Stimulated activated CD8-positive, alpha-beta memory T cell treated with anti-CD3 and anti-CD28 coated beads, Interleukin-4, amount 100 ng/mL, for 4 hours (primary cell): ENCODE measurements at places on chromosomes 6 and 20.

GRCh38 chr6:168793649-168794048 lies 352.7 kb downstream of the SMOC2 start:
- no peak for DNase-seq

DNA sequence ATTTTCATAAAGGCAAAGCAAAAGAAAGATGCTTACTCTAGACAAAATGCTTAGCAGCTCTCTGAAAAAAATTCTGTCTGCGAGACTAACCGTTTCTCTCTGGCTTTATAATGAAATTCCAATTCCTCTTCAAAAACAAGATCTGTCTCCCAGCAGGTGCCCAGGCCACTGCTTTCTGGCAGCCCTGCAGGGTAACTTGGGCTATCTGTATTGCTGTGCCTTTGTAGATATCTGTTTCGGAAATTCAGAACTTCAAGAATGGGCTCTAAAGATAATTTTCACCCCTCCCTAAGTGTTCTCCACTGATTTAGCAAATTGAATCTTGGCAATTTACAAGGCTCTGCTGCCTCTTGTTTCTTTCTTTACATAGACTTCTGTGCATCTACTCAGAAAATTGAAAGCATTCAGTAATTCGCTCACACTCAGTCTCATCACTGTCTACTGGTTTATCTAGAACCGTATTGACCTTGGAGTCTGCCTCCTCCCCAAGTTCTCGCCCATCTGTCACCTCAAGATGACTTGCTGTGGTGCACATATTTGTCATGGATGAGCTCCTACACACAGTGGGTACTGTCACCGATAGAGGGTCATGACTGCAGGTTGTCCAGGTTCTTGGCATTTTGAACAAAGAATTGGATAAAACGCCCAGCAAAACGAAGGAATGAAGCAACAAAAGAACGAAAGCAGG lies 26.4 kb upstream of the FABP7 start:
- DNase-seq = no peak

GRCh38 chr6:113050010-113050858 lies 703.1 kb downstream of the RFPL4B start:
- no peak for DNase-seq

GRCh38 chr6:53513519-53513966 lies 31.4 kb downstream of the GCLC start:
- DNase-seq = no peak

DNA sequence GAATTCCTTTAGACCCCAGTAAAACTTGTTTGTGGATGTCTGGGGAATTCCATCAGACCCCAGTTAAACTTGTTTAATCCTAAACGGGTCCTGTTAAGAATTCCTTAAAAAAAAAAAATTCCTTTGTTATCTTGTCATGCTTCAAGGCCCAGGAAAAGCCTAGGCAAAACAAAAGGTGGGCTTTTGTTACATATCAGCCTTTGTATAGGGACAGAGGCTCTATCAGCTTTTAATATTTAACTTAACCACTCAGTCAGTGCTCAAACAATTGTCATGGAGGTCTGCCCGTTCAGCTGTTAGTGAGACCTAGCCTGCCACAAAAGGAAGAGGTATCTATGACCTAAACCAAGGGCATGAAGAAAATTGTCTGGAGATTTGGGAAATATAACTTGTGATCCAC lies 53.1 kb downstream of the SLC22A1 start:
- no peak for DNase-seq

GRCh38 chr6:33451606-33452005 lies 2.8 kb upstream of the ZBTB9 start:
- DNase-seq = no peak

GRCh38 chr20:20897922-20898321 lies 185.5 kb upstream of the RALGAPA2 start:
- DNase-seq = no peak

GRCh38 chr6:169950558-169950957 lies 199.1 kb downstream of the ERMARD start:
- no peak for DNase-seq

DNA sequence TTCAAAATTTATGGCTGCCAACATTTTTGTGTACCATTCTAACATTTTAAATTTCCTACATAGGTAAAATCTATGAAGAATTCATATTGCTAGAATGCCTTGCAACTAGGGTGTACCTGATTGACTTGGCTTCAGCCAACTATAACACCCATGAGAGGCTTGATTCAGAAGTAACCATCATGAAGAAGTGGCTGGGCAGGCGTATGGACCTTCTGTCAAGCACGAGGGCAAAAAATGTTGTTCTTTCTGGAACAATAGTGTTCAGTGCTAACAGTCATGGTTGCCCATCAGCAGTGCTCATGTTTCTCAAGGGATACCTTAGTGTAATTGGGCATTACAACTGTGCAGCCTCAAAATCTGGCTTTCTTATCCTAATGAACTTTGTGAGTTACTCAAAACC lies 42.9 kb downstream of the ID4 start:
- DNase-seq = no peak

DNA sequence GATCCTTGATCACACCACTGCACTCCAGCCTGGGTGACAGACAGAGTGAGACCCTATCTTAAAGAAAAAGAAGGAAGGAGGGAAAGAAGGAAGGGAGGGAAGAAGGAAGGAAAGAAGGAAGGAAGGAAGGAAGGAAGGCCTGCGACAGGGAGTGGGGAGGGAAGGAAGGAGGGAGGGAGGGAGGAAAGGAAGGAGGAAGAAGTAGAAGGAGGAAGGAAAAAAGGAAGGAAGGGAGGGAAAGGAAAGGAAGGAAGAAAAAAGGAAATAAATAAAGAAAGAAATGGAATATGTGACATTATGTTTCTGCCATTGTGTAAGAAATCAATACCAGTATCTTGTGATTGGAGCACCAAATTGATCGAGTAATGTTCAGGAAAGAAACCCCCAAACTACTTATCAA lies 16.2 kb downstream of the PHACTR2 start:
- no peak for DNase-seq

DNA sequence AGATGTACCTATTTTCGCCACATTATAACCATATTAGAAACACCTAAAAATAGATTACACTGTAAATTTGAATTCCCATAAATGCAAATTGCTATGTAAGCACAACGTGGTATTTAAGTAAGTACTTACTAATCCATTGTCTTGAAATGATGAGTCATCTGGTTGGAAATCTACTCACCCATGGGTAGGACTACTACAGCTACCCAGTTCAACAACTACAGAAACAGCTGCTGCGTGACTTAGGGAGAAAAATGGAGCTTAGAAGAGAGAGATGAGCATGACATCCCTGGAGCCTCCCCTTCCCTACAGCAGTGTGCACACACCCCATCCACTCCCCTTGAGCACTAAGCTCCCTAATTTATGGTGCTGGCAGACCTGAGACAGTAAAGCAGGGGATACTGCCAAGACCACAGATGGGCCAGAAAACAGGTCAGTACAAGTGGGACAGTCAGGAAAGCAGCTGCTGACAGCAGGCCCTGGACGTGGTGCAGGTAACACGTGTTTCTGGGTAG lies 26.9 kb downstream of the RRAGD start:
- DNase-seq = no peak

GRCh38 chr6:157638779-157639178 lies 184.3 kb upstream of the SNX9 start:
- DNase-seq = no peak

GRCh38 chr6:108635505-108636226 lies 74.9 kb downstream of the FOXO3 start:
- peak; percentile 24 for DNase-seq

GRCh38 chr6:71043902-71044301 lies 87.0 kb upstream of the B3GAT2 start:
- no peak for DNase-seq

- no peak for DNase-seq
These were observed 36.2 kb upstream of the SCUBE3 start for GRCh38 chr6:35177596-35177995.

DNA sequence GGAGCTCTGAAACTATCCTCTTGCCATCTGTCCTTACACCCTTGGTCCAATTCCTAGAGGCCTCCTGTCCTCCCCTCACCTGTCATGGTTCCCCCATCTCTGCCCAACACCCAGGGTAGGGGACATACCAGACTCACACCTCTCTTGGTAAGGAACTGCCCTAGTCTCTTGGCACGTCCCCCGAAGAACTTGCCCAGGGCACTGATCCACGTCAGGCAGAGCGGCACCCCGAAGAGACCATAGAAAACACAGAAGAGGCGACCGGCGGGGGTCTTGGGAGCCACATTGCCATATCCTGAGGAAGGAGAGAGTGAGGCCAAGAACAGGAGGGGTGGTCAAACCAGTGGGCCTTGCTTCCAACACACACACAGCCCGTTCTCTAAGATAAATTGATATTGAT lies 34.8 kb downstream of the KCNK5 start:
- DNase-seq = no peak

DNA sequence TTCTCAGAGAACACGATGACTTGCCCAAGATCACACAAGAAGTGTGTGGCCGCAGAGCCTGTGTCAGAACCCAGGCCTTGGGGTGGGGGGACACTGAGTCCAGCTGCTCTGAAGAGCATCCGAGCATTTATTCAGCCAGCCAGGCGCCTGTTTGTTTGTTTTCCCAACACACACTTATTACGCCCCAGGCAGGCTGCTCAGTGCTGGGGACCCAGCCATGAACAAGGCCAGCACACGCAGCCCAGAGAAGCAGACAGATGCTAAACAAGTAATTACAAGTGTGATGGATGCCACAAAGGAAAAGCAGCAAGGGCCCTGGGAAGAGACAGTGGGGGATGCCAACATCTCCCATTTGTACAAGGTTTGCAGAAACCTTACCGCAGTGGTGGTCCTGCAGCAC lies 19.4 kb upstream of the SIRPA start:
- no peak for DNase-seq

DNA sequence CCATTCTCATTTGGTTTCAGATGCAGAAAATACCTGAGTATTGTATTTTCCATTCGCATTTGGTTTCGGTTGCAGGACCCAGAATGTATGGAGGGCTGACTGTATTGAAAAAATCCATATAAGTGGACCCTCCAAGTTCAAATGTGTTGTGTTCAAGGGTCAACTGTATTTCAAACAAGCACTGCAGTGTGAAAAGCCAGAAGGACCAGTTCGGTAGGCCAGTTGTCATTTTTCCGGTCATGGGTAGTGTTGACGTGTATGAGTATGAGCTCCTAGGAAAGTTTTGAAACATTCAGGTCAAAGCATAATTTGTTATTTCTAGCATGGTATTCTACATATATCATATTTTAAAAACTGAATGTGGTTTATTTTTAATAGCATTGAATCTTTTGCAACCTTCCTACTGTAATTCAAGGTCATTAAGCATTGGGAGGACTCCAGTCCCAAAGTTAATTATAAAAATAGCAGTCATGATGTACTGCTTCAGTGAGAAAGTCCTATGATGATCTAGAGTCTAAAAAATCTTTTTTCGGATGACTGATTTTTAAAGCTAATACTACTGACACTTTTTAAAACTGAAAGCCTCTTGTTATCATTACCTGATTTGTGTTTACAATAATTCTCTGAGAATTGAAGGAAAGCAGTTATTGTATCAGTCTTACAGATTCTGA lies 18.9 kb downstream of the NHSL1 start:
- DNase-seq = no peak

DNA sequence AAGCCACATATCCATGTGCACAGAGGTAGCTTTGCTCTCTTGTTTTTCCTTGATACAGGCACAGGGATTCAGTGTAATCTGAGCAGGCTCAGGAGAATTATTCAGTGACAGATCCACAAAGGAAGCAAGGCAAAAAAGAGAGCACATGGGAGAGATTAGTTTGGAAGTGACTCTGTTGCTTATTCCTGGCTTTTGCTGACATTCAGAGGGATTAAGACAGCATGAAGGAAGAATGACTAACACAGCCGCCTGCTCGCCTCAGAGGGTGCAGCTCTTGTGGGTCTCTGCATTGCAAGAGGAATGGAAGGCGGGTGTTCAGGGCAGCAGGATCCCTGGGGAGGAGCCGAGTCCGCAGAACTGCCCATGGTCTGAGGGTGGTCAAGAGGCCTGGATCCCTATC lies 203.4 kb upstream of the KCNQ5 start:
- DNase-seq = no peak

DNA sequence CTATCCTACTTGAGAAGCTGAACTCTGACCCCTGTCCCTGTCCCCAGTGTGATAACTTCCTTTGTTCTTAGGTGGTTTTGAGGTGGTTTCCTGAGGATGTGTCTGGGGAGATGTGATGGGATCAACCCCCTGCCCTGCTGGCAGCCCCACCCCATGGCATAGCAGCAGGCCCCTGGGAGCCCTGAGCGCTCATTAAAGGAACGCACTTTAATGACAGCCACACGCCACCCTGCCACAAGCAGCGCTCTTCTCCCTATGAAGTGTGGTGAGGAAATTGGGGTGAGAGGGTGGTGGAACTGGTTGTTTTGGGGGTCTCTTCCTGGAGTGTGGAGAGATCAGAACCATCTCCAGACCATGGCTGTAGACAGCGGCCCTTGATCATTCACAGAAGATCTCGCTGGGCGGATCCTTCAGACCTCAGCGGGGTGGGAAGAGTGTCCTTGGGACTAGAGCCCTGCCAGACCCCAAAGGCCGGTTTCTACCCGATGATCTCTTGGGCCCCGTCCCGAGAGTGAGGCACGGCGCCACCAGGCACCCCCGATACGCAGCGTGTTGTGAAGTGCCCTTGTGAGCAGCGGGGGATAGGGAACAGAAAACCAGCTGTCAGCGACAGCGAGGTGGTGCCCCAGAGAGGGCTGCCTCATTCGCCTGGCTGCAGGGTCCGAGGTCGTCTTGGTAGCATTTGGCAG lies 45.4 kb downstream of the SYNJ2 start:
- no peak for DNase-seq

- no peak for DNase-seq
These were observed 19.1 kb upstream of the FBXO9 start for GRCh38 chr6:53045891-53046673.

GRCh38 chr6:169841251-169841650 lies 89.8 kb downstream of the ERMARD start:
- DNase-seq = no peak

GRCh38 chr20:6501061-6501460 lies 266.4 kb upstream of the BMP2 start:
- no peak for DNase-seq

DNA sequence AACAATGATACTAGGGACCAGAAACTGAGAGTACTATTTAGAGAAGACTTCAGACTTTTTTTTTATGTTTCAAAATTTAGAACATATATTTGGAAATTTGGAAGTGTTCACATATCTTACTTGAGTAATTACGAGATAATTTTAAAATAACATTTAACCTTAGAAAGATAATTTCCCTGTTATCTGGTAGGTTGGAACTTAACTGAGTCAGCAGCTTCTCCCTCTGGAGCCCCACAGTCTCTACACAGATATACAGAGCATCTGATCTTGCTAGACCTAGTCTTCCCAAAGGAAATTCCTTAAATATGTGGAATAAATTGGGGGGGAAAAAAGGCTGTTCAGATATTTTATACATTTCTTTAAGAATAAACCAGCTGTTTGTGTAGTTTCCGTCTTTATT lies 48.6 kb downstream of the TSPYL4 start:
- DNase-seq = no peak

GRCh38 chr6:19380293-19380692 lies 456.9 kb upstream of the ID4 start:
- no peak for DNase-seq

DNA sequence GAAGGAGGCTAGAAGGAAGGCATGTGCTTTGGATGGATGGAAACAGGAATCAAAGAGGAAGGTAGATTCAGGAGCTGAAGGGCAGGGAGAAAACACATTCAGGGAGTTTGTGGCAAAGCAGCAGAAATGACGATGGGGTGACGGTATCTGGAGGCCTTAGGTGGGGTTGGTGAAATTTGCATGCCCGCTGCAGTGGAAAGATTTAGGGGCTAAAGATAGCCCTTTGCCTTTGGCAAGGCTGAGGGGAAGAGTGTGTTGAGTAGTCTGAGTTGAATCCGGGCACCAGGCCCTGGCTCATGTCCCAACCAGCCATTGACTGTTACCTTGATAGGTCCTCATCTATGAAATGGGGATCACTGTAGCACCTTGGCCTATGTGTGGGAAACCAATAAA lies 1.3 kb downstream of the GZF1 start:
- DNase-seq = no peak
